Activated CD8-positive, alpha-beta memory T cell treated with anti-CD3 and anti-CD28 coated beads, Interleukin-2, amount 50 U/mL, for 4 hours (primary cell): ENCODE measurements at places on chromosomes 13 and 19.

DNA sequence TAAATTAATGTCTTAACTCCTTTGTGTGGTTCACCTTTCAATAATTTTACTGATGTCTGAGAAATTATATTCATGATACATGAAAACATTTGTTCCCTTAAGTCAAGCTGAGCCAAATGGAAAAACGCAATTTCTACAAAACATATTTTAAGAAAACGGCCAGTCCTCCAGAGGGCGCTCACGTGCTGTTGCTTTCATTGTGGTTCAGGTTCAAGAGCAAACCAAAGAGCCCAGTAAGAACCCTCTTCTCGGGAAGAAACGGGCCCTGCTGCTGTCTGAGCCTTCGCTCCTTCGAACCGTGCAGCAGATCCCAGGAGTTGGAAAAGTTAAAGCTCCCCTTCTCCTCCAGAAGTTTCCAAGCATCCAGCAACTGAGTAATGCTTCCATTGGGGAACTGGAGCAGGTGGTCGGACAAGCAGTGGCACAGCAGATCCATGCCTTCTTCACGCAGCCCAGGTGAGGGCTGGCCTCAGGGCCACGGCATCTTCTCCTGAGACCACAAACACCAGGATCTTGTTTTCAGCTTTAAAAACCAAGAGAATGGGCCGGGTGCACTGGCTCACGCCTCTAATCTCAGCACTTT is 4.3 kb downstream of the FAAP24 start:
- DNase-seq = peak; percentile 68

GRCh38 chr13:33026489-33027152 is 10.4 kb downstream of the KL start:
- DNase-seq = no peak

DNA sequence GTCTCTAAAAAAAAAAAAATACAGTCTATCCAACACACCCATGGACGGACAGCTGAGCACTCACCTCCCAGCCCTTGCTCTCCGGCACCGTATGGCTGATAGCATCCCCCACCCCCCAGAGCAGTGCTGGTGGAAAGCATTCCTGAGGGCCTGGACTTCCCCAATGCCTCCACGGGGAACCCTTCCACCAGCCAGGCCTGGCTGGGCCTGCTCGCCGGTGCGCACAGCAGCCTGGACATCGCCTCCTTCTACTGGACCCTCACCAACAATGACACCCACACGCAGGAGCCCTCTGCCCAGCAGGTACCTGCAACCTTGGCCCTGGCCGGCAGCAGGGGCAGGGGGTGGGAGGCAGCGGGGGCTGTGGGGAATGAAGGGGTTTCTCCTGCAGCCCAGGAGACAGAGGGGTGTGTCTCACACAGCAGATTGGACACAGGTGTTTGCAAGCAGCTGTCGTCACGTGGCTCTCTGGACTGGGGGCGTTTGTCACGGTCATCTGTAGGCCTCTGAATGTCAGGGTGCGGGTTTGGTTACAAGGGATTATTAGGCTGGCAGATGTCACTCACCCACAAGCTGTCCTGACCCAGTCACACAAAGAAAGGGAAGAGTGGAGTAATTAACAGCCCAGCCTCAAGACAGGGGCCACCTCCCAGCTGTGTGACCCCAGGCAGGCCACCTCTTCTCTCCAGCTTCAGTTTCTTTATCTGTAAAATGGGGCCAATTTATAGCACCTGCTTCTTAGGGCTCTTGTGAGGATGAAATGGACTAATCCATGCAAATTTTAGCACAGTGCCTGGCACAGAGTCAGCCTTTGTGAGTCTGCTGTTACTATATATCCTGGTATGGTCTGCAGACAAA is 19.3 kb downstream of the PLD3 start:
- no peak for DNase-seq

GRCh38 chr13:79829880-79830279 is 348.9 kb downstream of the NDFIP2 start:
- DNase-seq = no peak

GRCh38 chr19:22610121-22610520 is 24.0 kb upstream of the ZNF492 start:
- DNase-seq = no peak

- no peak for DNase-seq
These were observed 8.6 kb downstream of the RPS9 start for GRCh38 chr19:54209058-54209810.

DNA sequence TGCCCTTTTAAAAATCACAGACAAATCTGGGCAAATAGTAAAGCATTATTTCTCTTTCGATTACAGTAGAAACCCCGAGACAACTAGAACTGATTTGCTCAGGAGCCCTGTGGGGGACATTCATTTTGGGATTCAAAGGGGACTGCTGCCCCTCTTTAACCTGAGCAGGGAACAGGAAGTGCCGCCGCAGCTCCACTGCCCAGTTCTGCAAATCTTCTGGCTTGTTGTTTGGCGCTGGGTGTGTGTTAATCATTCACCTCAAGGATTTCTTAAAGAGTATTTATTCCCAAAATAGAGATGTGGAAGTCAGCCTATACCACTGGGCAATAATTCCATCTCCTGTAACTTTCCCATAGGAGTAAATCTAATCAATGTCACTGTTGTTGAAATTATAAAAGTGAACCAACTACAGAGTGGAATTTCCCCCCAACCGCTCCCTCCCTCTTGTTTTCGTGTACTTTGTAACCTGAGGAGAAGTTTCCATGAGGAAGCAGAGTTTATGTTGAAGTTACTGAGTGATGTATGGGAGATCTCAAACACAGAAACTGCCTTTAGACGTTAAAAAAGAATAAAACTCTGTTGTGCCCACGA is 515.8 kb downstream of the KLF12 start:
- no peak for DNase-seq

DNA sequence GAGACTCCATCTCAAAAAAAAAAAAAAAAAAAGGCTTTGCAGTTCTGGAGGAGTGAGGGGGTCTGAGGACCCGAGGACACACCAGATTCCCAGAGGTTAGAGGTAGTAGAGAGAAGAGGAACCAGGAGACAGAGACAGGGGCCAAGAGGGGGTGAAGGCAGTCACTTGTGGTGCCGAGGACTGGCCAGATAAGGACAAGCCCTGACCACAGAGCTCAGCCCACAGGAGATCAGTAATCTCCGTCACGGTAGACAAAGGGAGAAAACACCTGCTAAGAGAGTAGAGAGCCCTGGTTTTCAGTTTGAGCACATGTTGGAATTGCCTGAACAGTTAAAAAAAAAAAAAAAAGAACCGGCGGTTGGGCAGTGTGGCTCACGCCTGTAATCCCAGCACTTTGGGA is 1.7 kb upstream of the PRAM1 start:
- DNase-seq = no peak

GRCh38 chr13:49516467-49516866 is 20.7 kb downstream of the PHF11 start:
- DNase-seq = no peak

- no peak for DNase-seq
These were observed 85.8 kb upstream of the UBL3 start for GRCh38 chr13:29936051-29936813.

- DNase-seq = no peak
These were observed 852.7 kb upstream of the KLHL1 start for GRCh38 chr13:70960841-70961443.

DNA sequence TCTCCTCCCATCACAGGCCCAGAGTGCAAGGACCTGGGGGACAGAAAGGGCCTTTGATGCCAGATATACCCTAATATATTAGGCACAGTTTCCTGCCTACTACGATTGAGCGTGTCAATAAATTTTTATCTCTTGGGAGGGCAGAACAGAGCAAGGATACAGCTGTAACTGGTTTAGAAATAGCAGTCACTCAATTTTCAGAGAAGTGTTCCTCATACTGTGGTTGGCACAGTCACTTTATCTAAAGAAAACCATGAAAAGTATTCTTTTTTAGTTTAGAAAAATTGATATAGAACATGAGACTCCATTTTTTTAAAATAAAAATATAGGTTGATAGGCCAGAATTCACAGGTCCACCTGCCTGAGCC is 460 bp upstream of the ZNF155 start:
- DNase-seq = no peak

- no peak for DNase-seq
These were observed at the start of gene CYP4F11 for GRCh38 chr19:15934332-15935078. CYP4F11 (minus strand) TSS chr19:15934529; CDS start chr19:15934408, 121 bp downstream.

- DNase-seq = no peak
These were observed 287 bp upstream of the B3GLCT start for GRCh38 chr13:31199527-31199848.

- DNase-seq = peak; percentile 87
These were observed 10.6 kb downstream of the POU2F2 start for GRCh38 chr19:42121656-42122069.

DNA sequence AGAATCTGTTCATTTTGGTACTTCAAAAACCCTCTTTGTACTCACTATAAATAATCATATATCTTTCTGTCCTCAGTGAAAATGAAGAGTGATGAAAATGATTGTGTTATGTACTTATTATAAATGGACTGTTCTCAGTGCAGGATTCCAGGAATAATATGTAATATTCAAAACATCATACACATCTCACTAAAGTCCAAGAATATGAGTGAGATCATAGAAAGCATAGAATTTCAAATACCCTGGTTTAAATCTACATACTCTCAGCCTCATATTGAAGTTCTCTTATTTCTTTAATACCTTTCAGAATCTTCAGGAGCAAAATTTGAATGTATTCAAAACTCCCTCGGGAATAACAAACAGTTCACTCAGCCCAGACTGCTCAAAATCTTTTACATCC is 868.0 kb downstream of the SLITRK6 start:
- DNase-seq = no peak

GRCh38 chr19:17570791-17571190 is 15.3 kb downstream of the COLGALT1 start:
- no peak for DNase-seq

DNA sequence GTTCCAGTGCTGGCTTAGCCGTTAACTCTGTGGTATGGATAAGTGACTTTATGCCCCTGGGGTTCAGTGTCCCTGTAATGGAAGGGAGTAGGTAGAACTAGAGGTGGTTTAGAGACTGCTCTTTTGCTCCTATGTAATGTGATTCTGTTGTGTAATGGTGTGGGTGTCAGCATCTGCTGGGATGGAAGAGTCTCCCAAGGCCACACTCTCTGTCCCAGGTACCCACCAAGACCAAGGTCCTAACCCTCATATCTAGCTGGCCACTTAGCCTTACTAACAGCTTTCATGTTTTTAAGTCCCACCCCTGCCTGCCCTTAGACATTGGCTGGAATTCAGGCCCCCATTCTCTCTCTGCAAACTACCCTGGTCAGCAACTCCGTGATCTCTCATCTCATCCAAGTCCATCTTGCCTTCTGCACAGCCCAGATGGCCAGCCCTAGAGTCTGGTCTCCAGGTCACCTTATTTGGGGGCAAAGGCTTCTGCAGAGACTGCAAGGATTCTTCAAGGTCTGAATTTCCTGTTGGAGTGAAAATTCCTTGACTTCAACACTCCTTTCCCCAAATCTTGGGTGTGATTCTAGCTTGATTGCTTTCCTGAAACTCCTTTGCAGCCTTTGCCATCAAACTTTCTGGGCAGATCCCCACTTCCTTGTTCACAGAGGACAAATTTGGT is 48.4 kb downstream of the SERP2 start:
- no peak for DNase-seq

DNA sequence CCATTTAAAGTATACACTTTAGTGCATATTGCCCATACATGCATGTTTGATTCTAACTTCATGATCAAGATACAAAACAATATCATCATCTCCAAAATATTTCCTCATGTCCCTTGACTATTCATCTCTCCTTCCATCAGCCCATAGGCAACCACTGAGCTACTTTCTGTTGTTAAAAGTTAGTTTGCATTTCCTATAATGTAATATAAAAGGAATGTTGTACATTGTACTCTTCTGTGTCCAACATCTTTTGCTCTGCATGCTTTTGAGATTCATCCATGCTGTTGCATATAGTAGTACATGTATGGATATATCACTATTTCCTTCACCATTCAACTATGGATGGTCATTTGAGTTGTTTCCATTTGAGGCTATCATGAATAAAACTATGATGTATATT is 74.7 kb downstream of the ITGBL1 start:
- no peak for DNase-seq

DNA sequence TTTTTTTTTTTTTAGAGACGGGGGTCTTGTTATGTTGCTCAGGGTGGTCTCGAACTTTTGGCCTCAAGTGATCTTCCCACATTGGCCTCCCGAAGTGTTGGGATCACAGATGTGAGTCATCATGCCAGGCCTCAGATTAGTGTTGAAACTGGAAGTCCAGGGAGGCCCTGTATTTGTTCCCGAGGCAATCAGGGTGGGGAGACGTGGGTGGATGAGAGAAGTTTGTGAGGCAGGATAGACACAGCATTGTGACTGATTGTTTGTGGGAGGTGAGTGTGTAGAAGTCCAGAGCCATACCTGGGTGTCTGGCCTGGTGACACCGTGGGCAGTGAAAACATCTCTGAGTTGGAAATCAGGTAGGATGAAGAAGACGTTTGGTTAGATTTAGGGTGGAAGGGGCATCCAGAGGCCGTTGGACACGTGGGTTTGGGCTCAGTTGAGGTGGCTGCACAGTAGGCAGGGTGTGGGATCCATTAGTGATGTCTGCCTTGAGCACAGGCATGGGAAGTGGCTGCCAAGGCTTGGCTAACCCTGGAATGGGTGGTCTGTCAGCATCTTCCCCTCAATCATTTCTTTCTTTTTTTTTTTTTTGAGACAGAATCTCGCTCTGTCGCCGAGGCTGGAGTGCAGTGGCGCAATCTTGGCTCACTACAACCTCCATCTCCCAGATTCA is 12.4 kb downstream of the RTN2 start:
- DNase-seq = no peak

DNA sequence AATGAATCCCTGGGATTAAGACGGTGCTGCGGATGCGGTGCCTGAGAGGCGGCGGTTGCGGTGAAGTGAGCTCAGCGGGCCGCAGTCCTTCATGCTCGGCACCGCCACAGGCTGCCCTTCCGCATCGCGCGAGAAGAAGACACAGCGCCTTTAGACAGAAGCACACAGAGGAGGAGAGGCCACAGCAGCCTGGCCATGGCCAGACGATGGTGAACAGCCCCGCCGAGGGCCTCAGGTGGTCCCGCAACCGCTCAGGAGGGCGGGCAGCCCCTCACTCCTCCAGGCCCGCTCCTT is 459.2 kb downstream of the MYO16 start:
- DNase-seq = no peak

DNA sequence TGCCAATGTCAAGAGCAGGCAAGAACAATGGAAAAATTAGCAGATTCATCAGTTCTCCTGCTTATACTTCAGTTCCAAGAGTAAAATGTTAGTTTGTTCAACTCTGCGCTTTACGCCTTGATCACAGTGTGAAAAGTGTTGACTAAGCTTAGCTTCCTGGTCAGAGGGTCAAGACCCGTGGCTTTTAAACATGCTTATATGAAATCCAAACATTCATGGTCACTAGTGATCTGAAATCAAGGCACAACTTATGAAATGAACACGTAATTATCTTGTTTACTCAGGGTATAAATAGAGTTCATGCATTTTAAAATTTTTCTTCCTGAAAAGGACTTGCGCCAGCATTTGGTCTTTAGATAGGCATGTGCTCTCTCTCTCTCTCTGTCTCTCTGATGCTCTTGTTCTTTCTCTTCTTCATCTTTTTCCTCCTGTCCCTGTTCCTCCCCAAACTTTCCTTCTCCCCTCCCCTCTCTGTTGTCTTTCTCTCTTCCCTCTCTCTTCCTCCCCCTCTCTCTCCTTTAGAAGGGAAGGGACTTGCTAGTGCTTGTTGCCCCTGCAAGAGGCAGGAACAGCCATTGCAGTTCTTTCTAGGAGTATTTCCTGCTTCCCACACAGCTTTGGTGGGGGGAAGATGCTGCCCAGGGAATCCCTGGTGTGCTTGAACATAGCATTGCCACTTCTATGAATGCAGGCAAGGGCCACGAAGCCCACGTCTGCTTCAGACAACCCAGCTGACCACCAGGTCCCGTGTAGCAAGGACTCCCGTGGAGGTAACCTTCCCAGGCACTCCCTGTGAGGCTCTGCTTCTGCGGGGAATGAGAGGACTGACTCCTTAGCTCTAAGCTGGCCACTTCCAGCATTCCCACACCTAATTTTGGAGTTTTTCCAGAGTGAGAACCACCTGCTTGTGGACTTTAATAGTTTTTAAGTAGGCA is 7.1 kb upstream of the ZNF536 start:
- DNase-seq = no peak
